IgD-negative memory B cell (primary cell): ENCODE measurements at places on chromosomes 16 and 17. TPM values are rescaled to one million over a fixed set of nuclear protein-coding genes. Genes with fewer than 3 reads are reported as not detected.

Gene OR1F1
- not detected for polyA plus RNA-seq

Gene CA4
- polyA plus RNA-seq: not detected

Gene GPRC5C
- polyA plus RNA-seq: 0.18 TPM

Gene CRAMP1
- 4.2 TPM for polyA plus RNA-seq

Gene KRT40
- polyA plus RNA-seq: not detected

Gene KRT31
- polyA plus RNA-seq: not detected

Gene SPN
- 11.0 TPM for polyA plus RNA-seq

Gene LPO
- not detected for polyA plus RNA-seq

Gene ENGASE
- polyA plus RNA-seq: 6.4 TPM

Gene PHLPP2
- 4.7 TPM for polyA plus RNA-seq

Gene MT4
- not detected for polyA plus RNA-seq

Gene KIF2B
- polyA plus RNA-seq: not detected

Gene RND2
- polyA plus RNA-seq: 0.05 TPM

Gene SLC35G6
- polyA plus RNA-seq: not detected

Gene ODAD4
- 0.10 TPM for polyA plus RNA-seq
